ENCODE measurements at places on chromosomes 3 and 15.
A peak's percentile ranks its signal among the peaks of the same experiment; 100 is the strongest.

DNA sequence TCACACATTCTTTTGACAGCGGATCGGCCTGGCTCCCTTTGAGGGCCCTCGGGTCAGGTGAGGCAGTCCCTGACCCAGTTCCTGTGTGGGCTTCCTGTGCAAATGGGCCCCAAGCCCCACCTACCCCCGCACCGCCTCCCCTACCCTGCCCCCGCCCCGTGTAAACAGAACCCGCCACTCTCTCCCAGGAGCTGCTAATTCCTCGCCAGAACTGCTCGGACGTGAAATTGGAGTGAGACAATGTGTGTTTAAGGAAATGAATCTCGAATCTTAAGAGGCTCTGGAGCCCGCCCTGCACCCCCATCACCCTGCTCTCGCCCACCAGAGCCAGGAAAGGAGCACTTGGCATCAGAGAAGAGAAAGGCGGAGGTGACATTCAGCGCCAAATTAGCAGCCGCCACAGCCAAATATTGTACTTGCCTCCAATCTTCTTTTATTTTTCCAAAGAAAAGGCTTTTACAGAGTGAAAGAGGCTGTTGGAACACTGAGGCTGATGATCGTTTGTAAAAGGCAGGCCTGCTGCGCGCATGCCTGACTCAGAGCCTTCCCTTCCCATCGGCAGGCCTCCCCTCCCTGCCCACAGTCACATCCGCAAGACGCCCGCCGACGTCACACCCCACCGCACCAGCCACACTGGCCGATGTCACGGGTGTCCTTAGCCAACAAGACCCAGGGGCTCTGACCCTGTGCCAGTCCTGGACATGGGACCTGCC lies 53.1 kb downstream of the CACNA2D2 start:
- DNase-seq: peak; percentile 71

GRCh38 chr3:101676216-101676764 lies 642 bp downstream of the ZBTB11 start:
- DNase-seq: peak; percentile 94

- no peak for DNase-seq
These were observed 20.3 kb upstream of the ARL6 start for GRCh38 chr3:97744289-97744688.

GRCh38 chr15:83656943-83657528 lies 3.1 kb downstream of the ADAMTSL3 start:
- no peak for DNase-seq

DNA sequence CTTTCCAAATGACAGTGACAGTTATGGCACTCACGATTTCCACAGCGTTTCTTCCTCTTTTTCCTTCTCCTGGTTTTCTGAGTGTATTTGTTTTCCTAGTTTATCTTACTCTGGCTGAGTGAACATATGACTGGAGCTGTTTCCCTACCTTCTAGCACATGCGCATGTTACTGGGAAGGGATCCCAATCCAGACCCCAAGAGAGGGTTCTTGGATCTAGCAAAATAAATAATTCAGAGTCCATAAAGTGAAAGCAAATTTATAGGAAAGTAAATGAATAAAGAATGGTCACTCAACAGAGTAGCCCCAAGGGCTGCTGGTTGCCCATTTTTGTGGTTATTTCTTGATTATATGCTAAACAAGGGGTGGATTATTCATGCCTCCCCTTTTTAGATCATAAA lies 23.8 kb downstream of the METTL6 start:
- no peak for DNase-seq

- DNase-seq: no peak
These were observed 66.2 kb downstream of the CORO2B start for GRCh38 chr15:68644996-68645395.

DNA sequence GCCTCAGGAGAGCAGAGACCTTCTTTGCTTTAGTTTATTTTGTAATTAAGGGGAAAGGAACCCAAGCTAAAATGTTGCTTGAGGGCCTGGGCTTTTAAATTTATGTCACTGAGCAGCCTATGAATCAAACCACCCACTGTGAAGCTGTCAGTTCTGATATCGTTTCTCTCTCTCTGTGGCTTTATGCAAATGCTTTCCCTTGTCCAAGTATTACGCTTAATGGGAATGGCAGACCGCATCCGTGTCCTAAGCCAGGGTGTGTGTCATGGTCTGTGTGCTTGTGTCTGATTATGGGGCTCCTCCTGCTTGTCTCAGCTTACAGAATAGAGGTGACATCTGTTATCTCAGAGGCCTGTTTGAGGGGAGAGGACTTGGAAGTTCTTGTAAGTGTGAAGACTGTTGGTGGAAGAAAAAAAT lies 82.4 kb downstream of the EBLN2 start:
- peak; percentile 79 for DNase-seq

DNA sequence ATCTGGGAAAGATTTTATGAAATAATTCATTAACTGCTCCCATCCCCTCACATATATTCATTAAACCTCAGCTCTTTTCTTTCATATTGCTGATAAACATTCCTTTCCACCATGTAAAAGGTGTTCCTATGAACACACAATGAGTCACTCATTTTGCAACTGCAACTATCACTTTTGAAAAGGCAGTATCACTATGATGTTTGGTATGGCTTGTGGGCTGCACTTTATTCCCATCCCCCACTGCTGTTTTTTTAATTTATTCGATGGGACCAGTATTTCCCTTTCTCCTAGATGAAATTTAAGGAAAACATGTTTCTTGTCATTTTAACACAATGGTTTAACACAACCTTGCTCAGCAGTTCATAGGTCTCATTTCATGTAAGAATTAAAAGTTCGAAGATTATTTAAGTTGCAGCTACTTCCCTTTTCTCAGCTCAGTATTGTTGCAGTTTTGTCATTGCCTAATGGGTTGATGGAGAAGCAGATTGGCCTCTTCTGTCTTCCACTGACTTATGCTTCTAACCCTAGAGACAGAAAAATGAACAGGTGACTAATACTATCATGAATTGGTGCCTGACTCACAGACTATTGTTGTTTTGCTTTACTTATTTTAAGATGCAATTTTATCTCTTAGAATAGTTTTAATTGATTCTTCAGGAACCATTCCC lies 280.3 kb downstream of the ZPLD1 start:
- no peak for DNase-seq

DNA sequence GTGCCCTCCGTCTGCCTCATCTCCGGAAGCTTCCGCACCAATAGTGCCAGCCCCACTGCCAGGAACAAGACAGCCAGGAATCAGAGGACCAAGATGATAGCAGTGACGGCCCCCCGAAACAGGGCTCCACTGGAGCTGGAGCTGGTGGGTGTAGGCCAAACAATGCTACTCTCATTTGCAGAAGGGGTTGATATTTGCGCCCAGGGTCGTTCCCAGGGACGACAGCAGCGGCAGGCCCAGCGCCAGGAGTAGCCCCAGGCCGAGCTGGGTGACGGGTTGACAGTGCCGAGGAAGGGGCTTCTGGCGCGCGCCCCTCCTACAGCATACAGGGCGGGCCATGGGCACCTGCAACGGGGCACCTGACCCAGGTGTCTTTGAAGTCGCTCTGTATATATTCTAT lies 301.4 kb downstream of the CNTN6 start:
- DNase-seq: no peak

DNA sequence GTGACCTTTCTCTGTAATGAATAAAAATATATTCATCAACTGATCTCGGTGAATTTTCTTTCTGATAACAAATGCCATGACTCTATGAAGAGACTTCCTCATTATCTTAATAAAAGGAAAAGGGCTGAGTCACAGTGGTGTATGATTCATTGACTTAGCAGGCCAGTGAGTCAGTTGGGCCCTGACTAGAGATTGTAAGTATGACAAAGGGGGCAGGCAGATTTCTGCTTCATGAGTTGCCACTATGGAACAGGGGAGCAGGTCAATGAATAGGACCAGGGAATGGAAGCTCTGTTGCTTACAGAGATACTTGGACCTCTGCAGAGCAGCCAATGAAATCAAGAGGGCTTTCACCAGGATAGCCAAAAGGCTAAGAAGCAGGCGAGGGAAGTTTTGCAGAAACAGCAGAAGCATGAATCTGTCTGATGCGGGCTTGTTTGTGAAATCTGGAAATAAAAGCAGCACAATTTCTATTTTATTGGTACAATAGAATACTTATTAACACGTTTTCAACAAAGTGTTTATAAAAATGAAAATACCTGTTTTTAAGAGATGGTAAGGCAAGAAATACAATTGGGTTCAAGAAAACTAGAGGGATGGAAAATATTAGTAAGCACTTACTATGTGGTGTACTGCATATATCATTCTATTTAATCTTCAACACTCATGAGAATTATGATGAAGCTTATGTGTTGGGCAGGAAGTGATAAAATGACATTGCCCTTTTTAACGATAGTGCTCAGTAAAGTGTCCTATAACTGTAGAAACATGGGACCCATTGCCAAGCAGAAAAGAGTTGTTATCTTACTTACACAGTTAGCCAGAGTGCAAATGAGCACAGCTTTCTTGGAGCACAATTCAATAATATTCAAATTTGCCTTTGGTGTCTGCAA lies 169.8 kb upstream of the MYRIP start:
- DNase-seq: no peak

DNA sequence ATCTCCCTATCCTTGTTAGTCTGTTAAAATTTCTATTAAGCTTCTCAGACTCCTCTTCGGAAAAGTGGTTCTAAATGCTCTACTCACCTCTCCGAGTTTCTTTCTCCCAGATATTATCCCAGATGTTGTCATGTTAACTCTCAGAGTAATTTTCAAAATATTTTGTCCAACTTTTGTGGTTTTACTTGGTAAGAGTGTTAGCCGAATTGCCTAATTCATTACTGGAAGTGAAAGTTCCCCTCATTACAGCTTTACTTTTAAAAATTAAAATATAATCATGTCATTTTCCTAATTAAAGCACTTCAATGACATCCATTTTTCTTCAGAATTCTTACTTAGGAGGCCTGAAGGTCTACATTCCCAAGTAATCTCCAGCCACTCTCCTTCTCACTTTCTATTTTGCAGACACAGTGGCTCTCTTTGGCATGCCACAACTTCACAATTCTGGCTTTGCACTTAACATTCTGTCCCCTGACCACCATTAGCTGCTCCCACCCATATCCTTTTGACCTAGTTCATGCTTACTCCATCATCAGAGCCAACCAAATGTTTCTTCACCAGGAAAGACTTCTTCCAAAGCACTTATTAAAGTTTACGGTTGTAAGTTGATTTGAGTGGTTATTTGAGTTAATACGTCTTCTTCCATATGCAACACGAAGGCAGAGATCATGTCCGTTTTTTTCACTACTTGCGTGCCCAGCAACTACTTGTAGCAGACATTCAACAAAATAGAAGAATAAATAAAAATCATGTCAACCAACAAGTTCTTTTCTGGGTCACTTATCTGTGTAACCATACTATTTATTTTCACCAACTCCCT lies 10.2 kb upstream of the TIPARP start:
- no peak for DNase-seq

DNA sequence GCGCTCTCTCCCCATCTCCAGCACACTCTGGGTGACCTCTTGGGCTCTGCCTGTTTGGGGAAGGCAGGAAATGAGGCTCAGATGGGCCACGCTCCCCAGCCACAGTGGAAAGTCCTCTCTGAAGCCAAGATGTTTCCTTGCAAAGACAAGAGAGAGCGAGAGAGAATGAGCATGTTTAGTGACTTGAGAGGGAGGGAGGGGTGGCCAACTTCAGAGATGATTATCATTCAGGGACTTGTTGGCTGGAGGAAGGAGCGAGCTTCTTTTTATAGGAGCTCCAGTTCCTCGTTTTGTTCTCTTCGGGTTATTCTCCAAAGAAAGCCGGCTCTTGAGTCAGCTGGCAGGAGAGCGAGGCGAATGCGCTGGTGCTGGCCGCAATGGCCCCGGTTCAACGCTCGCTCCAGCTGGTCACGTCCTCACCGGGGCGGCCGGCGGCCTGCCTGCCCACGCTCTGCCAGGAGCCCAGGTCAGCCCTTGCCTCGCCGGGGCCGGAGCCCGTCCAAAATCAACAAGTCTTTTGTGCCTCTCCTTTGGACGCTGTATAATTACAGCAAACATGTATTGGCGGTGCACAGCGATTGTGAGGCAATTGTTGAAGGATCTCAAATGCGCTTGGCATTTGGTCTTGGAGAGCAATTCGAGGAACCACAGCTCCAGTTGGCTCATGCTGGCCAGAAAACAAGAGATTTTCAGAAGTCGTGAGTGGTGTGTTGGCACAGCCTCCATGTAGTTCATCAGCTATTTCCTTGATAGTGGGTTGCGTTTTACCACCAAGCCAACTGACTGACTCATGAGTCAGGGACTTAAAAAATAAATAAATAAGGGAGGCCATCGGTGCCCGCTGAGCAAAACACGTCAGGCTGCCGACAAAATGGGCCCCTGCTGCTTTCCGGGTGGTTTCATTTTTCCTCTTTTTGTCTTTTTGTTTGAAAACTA lies 288.6 kb downstream of the UACA start:
- DNase-seq: peak; percentile 72

GRCh38 chr3:25493786-25494185 lies 65.7 kb downstream of the RARB start:
- no peak for DNase-seq

DNA sequence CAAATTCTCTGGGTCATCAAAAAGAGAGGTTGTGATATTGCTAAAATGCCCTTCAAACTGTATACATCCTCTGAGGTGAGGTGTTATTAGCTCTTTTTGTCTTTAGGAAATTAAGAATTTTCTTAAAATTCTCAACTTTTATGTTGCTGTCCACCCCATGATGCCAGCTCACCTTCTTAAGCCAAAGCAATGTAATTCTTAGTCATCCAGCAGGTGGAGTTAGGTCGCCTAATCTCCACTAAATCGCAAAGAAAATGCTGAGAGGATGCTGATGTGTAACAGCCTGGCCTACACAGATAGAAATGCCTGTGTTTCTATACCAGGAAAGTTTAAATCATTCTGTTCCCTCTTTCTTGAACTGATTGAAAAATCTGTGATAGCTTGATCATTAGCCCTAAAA lies 770.2 kb upstream of the ALCAM start:
- DNase-seq: peak; percentile 86

GRCh38 chr15:35925275-35926006 lies 379.5 kb upstream of the DPH6 start:
- DNase-seq: no peak

GRCh38 chr3:73024836-73025235 lies 28.2 kb downstream of the PPP4R2 start:
- DNase-seq: no peak

- DNase-seq: no peak
These were observed 222.3 kb upstream of the THBS1 start for GRCh38 chr15:39358441-39359041.

DNA sequence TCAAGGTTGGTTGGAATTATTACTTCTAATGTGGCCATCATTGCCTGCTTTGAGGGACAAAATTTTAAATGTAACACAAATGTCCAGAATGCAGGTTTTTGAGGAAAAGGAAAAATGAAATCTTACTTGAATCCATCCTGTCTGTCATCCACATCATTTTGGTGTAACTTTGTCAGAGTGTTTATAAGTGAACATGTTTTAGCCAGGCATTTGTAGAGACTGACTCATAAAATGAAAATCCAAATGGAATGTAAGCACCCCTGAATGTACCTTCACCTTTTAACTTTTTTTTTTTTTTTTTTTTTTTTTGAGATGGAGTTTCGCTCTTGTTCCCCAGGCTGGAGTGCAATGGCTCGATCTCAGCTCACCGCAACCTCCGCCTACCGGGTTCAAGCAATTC lies 141.8 kb upstream of the BNIP2 start:
- no peak for DNase-seq

GRCh38 chr3:22353126-22353525 lies 602.1 kb upstream of the ZNF385D start:
- no peak for DNase-seq

GRCh38 chr3:149845570-149846244 lies 32.7 kb downstream of the RNF13 start:
- DNase-seq: no peak

- DNase-seq: no peak
These were observed 84.3 kb downstream of the MB21D2 start for GRCh38 chr3:192833177-192833890.

- DNase-seq: no peak
These were observed 96.9 kb downstream of the RORA start for GRCh38 chr15:61132211-61132610.

- DNase-seq: no peak
These were observed 50.5 kb downstream of the TNFAIP8L3 start for GRCh38 chr15:51044037-51044727.

Data from brain (organoid and tissue), 16 donors.